Globus pallidus (tissue), 1 donor: ENCODE measurements at places on chromosomes 6 and 20.

DNA sequence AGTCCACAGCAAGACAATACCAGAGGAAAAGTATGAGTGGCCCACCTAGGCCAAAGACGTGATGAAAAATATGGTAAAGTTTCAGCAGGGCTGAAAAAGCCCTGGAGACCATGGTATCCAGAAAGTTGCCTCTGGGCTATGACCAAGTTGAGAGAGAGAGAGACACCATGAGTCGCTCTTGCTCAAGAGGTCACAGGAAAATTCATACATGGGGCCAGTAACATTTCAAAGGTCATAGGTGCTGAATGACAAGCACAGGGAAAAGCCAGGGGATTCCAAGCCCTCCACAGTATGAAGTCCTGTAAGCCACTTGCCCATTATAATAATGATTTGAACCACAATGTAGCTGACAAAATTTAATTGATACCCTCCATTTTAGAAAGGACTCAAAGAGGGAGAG, 657.7 kb upstream of the CITED2 start:
- no peak for DNase-seq

DNA sequence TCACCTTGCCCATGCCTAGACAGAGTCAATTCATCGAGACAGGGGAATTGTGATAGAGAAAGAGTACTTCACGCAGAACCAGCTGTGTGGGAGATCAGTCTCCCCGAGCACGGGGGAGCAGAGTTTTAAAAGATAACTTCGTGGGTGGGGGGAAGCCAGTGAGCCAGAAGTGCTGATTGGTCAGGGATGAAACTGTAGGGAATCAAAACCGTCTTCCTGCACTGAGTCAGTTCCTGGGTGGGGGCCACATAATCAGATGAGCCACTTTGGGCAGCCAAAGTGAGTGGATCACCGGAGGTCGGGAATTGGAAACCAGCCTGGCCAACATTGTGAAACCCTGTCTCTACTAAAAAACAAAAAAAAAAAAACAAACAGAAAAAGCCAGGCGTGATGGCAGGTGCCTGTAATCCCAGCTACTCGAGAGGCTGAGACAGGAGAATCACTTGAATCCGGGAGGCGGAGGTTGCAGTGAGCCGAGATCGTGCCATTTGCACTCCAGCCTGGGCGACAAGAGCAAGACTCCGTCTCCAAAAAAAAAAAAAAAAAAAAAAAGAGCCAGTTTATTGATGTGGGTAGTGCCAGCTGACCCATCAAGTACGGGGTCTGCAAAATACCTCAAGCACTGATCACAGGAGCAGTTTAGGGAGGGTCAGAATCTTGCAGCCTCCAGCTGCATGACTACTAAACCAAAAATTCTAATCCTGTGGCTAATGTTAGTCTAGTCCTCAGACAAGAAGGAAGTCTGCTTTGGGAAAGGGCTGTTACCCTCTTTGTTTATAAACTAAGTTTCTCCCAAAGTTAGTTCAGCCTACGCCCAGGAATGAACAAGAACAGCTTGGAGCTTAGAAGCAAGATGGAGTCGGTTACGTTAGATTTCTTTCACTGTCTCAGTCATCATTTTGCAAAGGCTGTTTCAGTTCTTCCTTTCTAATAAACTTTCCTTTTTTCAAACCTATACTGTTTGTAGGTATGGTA, 3.9 kb upstream of the TRIM39 start:
- no peak for DNase-seq

GRCh38 chr6:40358473-40359460, 228.4 kb downstream of the LRFN2 start:
- DNase-seq, result no peak

- no peak for DNase-seq
Measured at GRCh38 chr20:38685271-38685670, 39.0 kb upstream of the SLC32A1 start.

GRCh38 chr6:13666194-13667105, 45.2 kb downstream of the RANBP9 start:
- DNase-seq, result no peak

GRCh38 chr6:83459663-83460062, 28.8 kb upstream of the ME1 start:
- no peak for DNase-seq

- no peak for DNase-seq
Measured at GRCh38 chr6:22041797-22042480, 254.9 kb downstream of the PRL start.

GRCh38 chr6:20198775-20199174, 13.5 kb downstream of the MBOAT1 start:
- DNase-seq, result no peak

DNA sequence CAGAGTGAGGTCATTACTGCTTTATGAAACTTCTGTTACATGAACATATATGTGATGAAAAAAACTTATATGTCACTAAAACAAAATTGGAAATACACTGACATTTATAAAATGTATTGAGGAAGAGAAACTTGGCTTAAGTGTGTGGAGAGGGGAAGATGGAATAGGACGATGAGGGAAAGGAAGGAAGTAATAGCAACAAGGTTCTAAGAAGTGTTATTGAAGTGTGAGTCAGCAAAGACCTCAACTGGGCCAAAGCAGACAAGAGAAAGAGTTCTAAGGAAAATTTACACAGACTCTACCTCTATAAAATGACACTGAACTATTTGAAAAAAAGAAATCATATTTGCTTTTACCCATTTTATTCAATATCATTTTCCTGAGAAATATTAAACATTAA, 38.3 kb downstream of the SNX3 start:
- DNase-seq, result no peak

DNA sequence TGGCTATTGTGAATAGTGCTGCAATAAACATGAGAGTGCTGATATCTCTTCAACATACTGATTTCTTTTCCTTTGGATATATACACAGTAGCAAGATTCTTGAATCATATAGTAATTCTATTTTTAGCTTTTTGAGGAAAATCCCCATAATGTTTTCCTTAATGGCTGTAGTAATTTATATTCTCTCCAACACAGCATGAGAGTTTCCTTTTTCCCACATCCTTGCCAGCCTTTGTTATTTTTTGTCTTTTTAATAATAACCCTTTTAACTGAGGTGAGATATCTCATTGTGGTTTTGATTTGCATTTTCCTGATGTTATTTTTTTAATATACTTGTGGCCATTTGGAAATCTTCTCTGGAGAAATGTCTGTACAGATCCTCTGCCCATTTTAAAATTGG, 132.6 kb downstream of the PRL start:
- DNase-seq, result no peak

- no peak for DNase-seq
Measured at GRCh38 chr6:157137501-157137900, 185.8 kb downstream of the TMEM242 start.

DNA sequence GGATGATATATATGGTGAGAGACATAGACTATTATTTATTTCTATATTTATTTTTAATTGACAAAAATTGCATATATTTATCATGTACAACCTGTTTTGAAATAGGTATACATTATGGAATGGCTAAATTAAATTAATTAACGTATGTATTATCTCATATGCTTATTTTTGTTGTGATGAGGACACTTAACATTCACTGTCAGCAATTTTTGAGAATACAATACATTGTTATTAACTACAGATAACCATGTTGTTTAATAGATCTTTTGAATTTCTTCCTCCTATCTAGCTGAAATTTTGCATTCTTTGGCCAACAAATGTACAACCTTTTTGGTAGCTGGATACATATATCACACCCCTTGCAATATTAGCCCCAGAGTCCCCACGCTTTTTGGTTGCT, 110.7 kb upstream of the CITED2 start:
- no peak for DNase-seq

GRCh38 chr6:56424542-56425083, 177.2 kb upstream of the COL21A1 start:
- no peak for DNase-seq

DNA sequence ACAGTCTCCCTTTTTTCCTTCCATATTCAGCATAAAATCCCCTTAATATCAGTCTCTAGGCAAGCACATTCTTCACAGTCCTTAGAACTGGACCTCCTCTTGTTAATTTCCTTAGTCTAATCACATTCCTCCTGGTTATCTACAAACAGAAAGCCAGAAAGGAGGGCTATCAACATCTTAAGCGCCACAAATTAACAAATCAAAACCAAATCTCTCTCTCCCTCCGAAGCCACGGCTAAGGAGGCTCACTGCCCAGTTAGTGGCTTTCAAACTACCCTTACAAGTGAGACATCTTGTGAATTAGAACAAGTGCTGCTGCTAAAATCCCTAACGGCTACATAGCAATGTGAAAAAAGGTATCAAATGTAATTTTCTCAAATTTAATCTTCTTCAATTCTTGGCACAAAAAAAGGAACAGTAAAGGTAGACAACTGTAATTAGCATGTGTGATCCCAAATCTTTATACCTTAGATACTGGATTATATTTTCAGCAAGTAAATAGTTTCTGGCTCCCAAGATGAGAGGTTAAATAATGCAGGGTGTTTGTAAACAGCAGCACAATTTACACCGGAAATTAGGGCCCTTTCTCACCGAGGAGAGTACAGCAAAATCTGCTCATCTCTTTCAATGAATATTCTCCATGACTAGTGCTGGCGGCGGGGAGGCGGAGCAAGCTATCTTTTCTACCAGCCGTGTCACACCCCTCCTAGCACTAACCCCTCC, 1.4 kb upstream of the TRIM39 start:
- no peak for DNase-seq

- DNase-seq, result no peak
Measured at GRCh38 chr6:129469070-129469662, 240.8 kb downstream of the ARHGAP18 start.
